ENCODE measurements at places on chromosomes 13 and 19.

GRCh38 chr19:48982280-48982679, 10.8 kb downstream of the GYS1 start:
- DNase-seq: no peak

GRCh38 chr13:114061744-114062143, 70.7 kb downstream of the RASA3 start:
- peak; percentile 49 for DNase-seq

GRCh38 chr19:39924389-39924788, 10.0 kb downstream of the FCGBP start:
- DNase-seq: no peak

DNA sequence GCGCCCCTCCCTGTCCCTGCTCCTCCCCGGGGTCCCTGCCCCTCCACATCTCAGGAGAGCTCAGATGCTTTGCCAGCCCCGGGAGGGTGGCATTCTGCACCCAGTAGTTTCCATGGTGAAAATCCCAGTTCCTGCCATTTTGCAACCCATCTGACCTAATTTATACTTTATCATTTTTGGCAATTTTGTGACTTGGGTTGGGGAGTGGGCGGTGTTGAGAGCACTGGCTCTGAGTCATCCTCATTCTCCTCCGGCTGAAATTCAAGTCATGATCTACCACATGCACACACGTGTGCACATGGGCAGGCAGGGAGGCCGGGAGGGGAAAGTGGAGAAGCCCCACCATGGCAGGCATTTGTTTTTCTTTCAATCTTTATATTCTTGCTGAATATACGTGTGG, 208.6 kb downstream of the URI1 start:
- DNase-seq: no peak

DNA sequence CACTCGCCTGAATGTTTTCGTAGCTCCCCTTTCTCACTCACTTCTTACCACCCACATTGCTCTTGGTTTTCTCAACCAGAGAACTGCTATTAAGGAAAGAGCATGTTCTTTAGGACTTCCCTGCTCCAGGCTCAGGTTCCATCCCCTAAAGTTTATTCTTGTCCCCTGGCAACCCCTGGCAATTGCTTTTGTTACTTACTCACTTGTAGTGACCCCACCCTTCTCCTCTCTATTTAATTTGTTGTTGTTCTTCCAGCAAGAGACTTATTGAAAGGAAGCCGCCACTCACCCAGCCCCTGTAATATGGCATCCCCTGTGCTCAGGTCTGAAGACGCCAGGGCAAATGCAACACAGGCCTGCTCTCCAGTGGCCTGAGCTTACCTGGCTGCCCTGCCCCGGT, 233.7 kb upstream of the SOX21 start:
- DNase-seq: no peak

DNA sequence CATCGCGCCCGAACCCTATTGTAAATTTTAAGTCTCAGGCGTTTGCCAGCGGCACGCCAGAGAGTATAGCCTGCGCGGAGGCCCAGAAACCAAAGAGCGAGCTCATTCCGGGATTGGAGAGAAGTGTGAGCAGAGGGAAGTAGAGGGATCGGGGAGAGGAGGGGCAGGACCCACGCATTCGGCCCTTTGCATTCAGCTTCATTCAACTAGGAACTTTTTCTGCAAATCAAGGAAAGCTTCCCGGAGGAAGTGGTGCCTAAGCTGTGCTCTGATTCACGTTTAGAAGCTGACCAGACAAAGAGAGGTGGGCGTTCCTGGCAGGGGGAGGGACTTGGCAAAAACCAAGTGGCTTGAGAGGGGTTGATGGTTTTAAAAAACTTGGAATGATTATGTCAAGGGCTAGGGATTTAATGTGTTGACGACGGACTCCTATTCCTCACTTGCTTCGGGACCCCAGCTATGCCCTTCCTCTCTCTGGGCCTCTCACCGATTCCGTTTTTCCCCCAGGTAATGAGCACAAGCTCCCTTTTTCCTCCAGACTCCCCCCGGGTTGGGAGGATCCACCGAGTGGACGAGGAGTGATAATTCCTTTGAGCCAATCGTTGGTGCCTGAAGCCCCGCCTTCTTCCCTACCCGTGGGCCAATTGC, 811 bp upstream of the PRMT1 start:
- DNase-seq: peak; percentile 87

DNA sequence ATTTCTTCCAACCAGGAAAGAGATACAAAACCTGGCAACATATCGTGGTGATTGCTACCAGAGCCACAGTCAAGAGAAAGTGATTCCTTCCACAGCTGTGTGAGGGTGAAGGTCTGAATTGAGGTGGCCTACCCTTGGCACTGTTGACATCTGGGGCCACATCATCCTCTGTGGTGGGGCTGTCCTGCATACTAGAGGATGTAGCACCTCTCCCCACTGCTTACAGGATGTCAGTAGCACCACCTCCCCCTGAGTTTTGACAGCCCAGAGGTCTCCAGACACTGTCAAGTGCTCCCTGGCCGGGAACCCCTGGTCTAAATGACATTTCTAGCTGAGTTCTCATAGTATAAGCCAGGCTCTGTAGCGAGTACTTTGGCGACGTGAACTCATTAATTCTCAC, 15.5 kb downstream of the PTGER1 start:
- no peak for DNase-seq

DNA sequence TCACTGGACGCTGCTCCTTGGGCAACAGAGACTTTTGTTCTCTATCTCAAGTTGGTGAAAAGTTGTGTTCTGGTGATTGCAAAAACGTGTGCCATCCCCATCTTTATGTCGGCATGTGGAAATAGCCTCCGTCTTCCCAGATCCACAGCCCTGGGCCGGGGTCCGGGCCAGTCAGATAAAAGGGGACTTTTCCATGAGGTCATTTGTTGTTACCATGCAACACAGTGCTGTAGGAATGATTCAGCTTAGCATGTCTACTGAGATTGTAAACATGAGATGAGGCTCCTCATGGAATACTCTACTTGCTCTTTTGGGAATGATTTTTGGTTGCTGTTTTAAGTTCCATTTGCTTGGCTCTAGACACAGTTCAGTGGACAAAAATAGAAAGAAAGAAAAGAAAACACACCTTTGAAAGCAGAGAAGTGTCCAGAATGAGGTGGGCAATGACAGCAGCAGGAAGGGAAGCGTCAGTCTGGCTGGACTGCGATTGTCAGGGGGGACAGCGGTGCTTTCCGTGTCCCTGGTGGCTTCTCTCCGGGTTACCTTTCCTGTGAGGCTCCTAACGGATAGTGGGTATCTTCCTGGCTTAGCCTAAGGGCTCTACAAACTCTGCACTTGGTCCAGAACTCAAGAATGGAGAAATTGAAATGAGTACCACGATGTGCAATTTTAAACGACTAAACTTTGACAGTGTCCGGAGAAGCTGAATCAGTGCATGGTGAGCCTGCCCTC, 91.6 kb downstream of the TEX29 start:
- DNase-seq: no peak

- no peak for DNase-seq
Observed at GRCh38 chr13:98506728-98507230, 70.1 kb downstream of the STK24 start.

GRCh38 chr19:41796362-41796761, at the start of gene CEACAM3:
Gene CEACAM3 (plus strand): TSS chr19:41796587. CDS start chr19:41796678, 91 bp downstream.
- DNase-seq: no peak

DNA sequence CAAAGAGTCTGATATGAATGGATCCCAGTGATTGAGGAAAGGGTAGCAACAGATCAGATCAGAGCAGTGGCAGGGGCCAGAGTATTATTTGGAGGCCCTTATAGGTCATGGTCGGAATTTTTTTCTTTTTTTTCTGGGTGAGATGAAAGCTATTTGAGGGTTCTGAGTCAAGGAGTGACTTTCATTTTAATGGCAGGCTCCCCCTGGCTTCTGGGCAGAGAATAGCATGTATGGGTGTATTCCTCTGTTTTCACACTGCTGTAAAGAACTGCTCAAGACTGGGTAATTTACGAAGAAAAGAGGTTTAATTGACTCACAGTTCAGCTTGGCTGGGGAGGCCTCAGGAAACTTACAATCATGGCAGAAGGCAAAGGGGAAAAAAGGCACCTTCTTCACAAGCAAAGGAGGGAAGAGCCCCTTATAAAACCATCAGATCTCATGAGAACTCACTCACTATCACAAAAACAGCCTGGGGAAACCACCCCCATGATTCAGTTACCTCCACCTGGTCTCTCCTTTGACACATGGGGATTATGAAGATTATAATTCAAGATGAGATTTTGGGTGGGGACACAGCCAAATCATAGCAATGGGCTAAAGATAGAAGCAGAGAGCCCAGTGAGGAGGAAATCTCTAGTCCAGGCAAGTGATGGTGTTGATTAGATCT, 3.0 kb upstream of the SLC6A16 start:
- no peak for DNase-seq

GRCh38 chr13:46168341-46168740, 13.6 kb downstream of the LCP1 start:
- no peak for DNase-seq

GRCh38 chr19:4939466-4939865, 29.4 kb upstream of the KDM4B start:
- DNase-seq: no peak

All from psoas muscle (tissue), 8 donors.